ENCODE measurements at places on chromosomes 6 and 20.

GRCh38 chr6:10397756-10398445 lies 17.0 kb downstream of the TFAP2A start:
- DNase-seq, result no peak

DNA sequence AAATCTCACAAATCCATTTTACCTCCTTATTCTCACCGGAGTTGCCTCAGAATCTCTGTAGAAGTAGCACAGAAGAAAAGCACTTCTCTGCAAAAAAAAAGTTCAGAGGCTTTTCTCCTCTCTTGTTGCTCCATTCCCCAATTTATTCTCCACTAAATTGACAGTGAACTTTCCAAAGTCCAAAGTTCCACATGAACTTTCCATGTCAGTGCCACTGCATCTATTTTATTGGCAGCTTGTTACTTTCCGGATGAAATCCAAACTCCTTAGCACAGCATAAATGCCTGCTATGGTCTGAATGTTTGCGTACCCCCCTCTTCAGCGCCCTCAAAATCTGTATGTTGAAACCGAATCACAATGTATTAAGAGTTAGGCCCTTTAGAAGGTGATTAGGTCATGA lies 77.0 kb upstream of the MAP7 start:
- DNase-seq, result no peak

- no peak for DNase-seq
Measured at GRCh38 chr20:43244647-43245046, 54.9 kb upstream of the PTPRT start.

GRCh38 chr20:1566701-1567100 lies 9.2 kb upstream of the SIRPD start:
- DNase-seq, result no peak

DNA sequence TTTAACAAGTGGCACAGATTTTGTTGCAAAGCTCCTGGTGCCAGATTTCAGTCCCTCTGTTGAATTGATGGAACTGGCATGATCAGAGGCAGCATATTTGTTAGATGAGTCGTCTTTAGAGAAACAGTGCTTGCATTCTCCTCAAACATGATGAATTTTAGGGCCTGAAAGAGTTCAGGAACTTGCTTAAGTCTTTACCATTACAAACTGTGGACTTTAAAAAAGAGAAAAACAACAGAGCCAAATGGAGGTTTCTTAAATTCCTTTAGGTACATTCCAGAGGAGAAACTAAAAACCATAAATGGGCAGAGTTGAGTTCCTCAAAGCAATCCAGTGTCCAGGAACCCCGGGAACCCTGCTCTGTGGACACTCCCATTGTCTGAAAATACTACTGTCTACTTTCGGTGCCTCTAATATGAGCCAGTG lies 2.5 kb downstream of the GTF2H5 start:
- no peak for DNase-seq

DNA sequence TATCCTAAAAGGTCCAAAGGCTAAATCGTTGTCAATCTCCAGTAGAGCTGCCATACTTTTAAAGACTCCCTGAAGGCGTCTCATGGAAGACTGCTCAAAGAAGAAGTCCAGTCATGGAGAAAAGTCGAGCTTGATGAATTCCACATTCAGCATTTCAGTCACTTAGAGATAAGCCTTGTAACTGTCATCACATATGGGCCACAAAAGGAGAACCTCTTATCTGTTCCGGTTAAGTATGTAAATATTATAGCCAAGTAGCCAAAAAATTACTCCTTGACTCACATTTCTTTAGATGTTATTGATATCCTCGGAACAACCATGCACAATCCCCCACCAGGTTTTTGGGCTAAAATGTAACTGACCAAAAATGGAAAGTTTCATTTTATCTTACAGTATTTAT lies 9.8 kb upstream of the CNKSR3 start:
- DNase-seq, result no peak

GRCh38 chr6:30130887-30131862 lies 4.8 kb upstream of the TRIM40 start:
- DNase-seq, result no peak

DNA sequence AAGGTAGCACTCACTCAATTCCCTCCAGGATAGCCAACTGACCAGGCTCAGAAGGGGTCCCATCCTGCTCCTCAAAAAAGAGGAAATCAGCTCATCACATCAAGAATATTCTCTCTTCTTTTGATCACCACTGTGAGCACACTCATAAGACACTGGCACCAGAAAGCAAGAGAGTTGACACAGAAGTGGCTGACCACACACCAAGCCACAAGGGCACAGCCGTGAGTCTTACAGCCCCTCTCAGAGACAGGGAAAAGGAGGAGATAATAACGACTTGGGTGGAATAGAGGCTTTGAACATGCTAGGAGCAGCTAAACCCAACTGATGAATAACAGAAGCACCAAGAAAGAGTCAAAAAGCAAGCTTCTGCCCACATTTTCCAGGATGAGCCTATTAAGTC lies 249.1 kb upstream of the PREP start:
- DNase-seq, result no peak

- no peak for DNase-seq
Measured at GRCh38 chr6:29941916-29942274, 437 bp upstream of the HLA-A start.

DNA sequence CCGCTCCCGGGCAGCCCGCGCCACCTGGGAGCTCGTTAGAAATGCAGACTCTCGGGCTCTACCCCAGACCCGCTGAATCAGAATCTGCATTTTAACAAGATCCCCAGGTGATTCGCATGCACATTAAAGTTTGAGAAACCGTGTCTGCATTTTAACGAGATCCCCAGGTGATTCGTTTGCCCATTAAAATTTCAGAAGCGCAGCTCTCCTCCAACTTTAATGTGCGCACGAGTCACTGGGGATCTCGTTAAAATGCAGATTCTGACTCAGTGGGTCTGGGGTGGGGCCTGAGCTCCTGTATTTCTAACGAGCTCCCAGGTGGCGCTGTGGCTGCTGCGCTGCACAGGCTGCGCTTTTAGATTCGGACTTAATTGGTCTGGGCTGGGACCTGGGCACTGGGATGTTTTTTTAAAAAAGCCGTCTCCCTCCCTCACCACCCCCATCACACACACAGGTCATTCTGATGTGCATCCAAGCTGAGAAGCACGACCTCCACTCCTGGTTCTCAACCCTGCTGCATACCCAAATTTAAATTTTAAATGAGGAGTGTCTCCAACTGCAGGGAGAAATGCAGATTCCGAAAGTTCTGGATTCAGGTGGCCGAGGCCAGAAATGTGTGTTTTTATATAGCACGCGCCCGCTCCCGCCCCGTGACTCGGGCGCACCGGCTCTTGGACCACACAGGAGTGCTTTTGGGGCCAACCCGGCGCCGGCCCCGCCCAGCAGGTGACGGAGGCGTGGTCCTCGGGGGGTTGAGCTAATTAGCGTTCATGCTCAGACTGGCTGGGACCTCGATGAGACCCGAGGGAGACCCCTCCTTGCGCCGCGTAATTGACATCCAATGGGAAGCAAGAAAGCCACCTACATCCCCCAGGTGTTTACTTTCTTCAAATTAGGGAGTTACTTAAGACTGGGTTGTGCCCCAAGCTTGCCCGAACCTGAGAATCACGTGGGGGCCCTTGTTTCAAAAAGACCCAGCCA lies 85.8 kb downstream of the ZFP64 start:
- DNase-seq, result no peak

DNA sequence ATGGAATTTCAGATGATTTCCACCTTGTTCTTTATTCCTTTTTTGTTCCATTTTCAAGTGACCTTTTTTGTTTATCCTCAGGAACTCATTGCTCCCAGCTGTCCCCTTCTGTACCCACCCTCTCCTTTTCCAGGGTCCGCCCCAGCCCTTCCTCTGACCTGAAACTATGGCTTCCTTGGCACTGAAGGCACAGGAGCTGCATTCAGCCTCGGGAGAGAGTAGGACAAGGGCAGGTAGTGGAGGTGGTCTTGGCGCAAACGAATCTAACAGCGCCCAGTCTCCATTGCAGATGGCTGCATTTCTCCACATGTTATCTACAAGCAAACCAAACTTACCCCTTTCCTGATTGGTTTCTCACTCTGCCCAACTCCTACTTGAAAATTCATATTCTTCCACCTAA lies 8.8 kb upstream of the ULBP2 start:
- DNase-seq, result no peak

- DNase-seq, result no peak
Measured at GRCh38 chr20:61510778-61511330, 258.8 kb downstream of the CDH4 start.

DNA sequence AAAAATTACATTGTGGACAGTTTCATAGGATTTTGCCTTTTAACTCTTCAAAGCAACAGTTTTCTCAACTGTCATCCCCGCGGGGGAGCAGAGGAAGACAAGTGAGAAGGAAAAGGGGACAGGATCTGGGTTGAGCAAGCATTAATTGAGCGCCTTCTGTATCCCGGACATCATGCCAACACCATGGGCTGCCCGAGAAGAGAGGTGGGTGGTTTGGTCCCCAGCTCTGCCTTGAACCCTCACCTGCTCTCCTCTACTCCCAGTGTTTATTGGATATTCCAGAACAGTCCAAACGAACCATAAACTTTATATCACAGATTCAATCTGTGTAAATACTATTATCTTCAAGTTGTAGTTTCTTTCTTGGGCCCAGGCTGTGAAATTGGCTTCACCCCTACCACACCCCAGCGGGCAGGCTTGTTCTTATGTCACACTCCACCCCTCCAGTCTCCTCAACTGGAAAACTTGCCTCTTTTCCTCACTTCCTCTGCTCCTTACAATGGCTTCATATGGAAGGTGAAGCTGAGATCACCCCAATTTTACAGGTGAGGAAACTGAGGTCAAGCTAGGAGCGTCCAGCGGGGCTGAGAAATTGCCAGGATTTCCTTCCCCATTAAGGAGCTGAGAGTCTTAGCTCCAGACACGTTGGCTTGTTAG lies 6.0 kb downstream of the PCK1 start:
- DNase-seq, result no peak

- no peak for DNase-seq
Measured at GRCh38 chr6:148892247-148892646, 145.4 kb downstream of the UST start.

- no peak for DNase-seq
Measured at GRCh38 chr6:6390849-6391602, 70.6 kb upstream of the F13A1 start.

DNA sequence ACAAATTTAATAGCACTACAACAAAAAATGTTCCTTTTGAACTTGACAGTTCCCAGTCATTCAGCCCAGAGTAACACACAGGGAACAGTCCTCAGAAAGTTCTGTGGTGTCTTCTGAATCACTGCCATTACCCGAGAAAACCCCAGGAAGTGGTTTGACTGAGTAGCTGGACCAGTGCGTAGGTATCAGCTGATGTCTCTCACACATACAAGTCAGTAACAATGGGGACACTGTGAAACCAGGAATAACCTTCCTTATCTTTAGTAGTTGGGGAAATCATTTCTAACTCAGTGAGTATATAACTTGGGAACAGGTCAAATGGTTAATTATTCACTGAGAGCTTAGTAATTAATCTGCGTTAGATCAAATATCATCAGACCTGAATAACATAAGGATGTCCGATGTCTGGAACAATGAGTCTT lies 73.1 kb downstream of the HIVEP2 start:
- no peak for DNase-seq

GRCh38 chr6:88184921-88185320 lies 18.8 kb upstream of the CNR1 start:
- no peak for DNase-seq

GRCh38 chr6:135192256-135193174 lies 11.4 kb downstream of the MYB start:
- no peak for DNase-seq

DNA sequence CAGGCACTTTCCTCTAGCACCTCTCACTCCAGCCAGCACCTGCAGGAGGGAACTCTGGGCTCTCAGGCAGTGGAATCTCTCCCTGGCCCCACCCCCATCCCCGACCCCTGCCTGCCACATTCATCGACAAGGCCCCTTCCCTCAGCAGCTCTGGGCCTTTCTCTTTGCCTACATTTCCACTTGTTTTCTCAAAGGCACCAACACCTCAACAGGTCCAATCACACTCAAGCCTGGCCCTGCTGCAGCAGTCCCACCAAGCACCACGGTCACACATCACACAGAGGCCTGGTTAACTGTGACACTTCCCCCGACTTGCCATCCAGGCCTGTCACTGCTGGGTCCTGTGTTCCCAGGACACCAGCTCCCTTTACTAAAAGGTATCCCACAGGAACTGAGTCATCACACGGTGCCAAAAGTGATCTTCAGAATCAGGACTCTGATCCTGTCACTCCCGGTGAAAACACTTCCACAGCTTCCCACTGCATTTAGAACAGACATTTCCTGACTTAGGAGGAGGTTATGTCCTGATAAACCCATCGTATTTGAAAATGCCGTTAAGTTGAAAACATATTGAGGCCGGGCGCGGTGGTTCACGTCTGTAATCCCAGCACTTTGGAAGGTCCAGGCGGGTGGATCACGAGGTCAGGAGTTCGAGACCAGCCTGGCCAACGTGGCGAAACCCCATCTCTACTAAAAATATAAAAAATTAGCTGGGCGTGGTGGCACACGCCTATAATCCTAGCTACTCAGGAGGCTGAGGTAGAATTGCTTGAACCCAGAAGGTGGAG lies 54.9 kb downstream of the MYH7B start:
- no peak for DNase-seq

GRCh38 chr20:23200914-23201313 lies 114.8 kb upstream of the CD93 start:
- DNase-seq, result no peak

- DNase-seq, result no peak
Measured at GRCh38 chr6:90677440-90677839, 90.6 kb upstream of the MAP3K7 start.

DNA sequence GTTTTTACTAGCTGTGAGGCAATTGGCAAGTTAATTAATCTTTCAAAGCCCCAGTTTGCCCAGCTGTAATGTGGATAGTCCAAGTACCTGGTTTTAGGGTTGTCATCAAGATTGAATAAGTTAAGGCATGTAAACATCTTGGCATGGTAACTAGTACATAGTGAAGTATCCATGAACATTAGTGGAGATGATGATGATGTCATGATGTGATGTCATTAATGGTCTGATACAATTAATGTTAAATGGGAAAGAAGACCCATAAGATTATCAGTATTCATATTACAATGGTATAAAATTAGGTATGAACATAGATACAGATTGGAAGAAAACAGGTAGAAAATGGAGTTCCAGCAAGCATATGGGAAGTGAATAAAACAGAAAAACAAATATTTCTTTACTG lies 5.3 kb downstream of the EPB41L1 start:
- DNase-seq, result no peak

DNA sequence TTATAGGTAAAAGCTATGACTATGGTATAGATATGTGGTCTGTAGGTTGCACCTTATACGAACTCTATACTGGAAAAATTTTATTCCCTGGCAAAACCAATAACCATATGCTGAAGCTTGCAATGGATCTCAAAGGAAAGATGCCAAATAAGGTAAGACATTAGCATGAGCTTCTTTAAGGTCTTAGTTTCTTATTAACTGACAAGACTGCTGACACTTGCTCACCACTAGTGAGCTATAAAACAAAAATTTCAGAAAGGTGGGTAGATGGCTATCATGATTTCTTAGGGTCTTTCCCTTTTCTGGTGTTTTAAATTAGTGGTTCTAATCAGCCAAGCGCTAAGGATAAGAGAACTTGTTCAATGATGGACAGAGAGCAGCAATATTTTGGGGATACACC lies 21.9 kb downstream of the FAM217A start:
- no peak for DNase-seq

GRCh38 chr20:57843941-57844625 lies 134.3 kb upstream of the PMEPA1 start:
- DNase-seq, result no peak

GRCh38 chr20:57628047-57628961 lies 8.1 kb upstream of the ZBP1 start:
- DNase-seq, result no peak

GRCh38 chr20:59027741-59028320 lies 4.3 kb downstream of the ATP5F1E start:
- no peak for DNase-seq

Data from tibial artery (tissue), 4 donors.